ENCODE measurements at places on chromosomes 6 and 20.

- DNase-seq: no peak
Measured at GRCh38 chr6:118750143-118750542, 98.8 kb upstream of the CEP85L start.

- no peak for DNase-seq
Measured at GRCh38 chr6:107786179-107786578, 37.9 kb downstream of the SCML4 start.

GRCh38 chr6:137944793-137945498 lies 77.9 kb downstream of the TNFAIP3 start:
- no peak for DNase-seq

DNA sequence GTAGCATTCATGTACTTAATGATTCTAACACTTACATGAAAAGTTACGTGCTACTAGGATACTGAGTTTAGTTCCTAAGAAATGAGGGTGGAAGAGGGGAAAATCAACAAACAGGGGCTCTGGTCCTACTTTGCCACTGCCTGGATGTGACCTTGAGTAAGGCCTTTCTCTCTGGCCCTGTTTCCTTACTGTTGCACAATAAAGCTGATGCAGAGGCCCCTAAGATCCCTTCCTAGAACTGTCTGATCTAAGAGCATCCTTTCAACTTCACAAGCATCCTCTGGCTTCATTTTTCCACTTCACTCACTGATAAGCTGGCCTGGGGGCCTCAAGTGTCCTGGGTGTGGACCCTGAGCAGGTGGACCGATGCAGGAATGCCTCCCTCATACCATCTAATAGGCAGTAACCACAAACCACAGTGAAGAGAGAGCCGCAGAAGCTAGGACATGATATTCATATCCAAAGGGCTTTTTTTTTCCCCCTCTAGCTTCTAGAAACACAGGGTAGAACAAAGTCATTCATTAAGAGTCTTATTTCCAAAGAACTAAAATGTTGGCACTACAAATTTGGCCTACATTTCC lies 21.6 kb downstream of the FKBP1A start:
- DNase-seq: no peak

- peak; percentile 73 for DNase-seq
Measured at GRCh38 chr6:152636021-152636608, 1.0 kb downstream of the SYNE1 start.

- peak; percentile 77 for DNase-seq
Measured at GRCh38 chr20:46031701-46032254, 2.8 kb downstream of the SLC12A5 start.
